ENCODE measurements at places on chromosomes 6 and 20.

DNA sequence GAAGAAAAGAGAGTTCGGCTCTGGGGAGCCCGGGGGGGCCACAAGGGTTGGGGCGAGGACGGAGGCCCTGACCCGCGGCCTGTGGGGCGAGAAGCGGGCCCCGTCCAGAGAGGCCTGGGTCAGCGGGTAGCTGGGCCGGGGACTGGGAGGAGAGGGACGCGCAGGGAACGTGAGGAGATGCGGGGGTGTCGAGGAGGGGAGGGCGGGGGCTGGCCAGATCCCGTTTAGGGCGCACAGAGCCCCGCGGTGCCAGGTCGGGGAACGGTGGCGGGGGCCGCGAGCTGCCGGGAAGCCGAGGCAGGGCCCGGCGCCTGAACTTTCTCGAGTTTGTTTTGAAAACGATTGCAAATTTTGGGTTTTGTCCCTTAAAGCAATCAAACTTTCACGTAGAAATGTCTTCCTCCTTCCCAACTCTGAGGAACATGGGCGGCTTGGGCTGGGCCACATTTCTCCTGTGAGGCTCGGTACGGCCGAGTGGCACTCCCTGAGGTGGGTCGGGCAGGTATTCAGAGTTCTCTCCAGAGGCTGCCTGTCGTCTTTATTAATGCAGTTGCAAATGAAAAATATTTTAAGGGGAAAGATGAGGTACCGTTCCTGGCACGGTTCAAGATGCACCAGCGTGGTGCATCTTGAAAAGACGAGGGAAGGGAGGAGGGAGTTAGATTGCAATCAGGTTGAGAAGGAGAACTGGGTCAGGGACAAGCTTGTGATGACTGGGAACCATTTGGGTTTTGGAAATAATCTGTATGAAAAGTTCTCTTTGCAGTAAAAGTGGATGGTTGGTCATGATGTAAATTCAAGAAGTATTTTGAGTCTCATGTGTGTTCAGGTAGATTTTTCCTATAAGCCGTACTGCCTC is 972 bp downstream of the RNF8 start:
- no peak for DNase-seq

GRCh38 chr6:149140137-149140909 is 177.2 kb upstream of the TAB2 start:
- no peak for DNase-seq

DNA sequence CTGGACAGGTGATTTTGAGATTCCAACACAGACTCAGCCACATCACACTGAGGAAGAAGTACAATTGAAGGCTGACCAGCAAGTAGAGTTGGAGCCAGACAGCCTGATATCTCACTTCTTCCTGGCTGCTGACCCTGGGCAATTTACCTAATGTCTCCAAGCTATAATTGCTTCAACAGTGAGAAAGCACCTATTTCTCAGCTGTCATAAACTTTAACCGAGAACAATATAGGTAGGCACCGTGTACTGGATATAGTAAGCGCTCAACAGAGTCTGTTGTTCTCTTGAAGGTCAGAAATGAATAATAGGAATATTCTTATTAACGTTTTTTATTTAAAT is 28.3 kb downstream of the STX7 start:
- no peak for DNase-seq

- DNase-seq, result no peak
These were observed 172.9 kb downstream of the ADGRG6 start for GRCh38 chr6:142474531-142475289.

- DNase-seq, result no peak
These were observed 2.5 kb downstream of the HINT3 start for GRCh38 chr6:125959041-125959440.

DNA sequence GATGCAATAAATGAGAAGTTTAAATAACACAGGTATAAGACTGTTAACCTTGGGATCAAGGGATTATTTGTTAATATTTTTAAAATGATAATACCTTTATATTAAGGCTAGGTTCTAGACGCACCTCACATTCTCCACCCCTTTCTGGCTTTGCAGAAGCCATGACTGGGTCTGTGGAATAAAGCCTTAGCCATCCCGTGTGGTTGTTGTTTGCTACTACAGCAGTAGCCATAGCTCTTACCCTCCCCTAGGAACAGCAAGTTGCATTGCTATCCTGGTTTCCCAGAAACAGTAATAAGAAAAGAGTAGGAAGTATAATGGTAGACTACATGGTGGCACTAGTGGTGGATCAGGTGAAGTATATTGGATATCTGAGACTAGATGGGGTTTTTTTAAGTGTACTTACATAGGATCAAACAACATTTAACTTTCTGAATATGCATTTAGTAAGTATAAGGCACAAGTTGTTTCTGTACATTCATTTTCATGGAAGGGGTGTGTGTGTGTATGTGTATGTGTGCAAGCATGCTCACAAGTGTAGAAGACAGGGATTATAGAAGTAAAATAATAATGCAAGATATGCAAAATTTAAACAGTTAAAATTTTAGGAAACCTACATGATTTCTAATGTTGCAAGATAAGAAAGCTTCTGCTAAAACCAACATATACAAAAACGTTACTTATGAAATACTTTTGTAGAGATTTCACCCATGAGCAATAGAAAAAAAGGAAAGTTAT is 384.2 kb downstream of the PRKN start:
- DNase-seq, result no peak

DNA sequence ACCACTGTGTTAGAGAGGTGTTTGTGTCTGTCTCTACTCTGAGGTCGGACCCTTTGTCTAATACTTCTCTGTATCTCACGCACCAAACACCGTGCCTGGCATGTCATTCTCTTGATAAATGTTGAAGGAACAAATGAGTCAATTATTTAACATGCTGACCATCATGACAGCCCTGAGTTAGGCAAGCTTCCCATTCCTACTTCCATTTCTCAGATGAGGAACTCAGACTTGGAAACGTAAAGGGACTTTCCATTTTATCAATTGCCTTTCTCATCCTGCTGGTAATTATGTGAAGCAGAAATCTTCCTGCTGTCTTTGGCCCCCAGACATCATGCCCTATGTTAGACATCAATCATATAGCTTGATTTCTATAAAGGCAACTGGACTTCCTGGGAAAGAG is 227.0 kb upstream of the ECI2 start:
- DNase-seq, result no peak

- no peak for DNase-seq
These were observed 114.3 kb upstream of the ZFP64 start for GRCh38 chr20:52305858-52306257.

GRCh38 chr6:34055223-34055933 is 90.5 kb downstream of the GRM4 start:
- no peak for DNase-seq

All from ascending aorta (tissue), 2 donors.